ENCODE measurements at places on chromosomes 3 and 15.

DNA sequence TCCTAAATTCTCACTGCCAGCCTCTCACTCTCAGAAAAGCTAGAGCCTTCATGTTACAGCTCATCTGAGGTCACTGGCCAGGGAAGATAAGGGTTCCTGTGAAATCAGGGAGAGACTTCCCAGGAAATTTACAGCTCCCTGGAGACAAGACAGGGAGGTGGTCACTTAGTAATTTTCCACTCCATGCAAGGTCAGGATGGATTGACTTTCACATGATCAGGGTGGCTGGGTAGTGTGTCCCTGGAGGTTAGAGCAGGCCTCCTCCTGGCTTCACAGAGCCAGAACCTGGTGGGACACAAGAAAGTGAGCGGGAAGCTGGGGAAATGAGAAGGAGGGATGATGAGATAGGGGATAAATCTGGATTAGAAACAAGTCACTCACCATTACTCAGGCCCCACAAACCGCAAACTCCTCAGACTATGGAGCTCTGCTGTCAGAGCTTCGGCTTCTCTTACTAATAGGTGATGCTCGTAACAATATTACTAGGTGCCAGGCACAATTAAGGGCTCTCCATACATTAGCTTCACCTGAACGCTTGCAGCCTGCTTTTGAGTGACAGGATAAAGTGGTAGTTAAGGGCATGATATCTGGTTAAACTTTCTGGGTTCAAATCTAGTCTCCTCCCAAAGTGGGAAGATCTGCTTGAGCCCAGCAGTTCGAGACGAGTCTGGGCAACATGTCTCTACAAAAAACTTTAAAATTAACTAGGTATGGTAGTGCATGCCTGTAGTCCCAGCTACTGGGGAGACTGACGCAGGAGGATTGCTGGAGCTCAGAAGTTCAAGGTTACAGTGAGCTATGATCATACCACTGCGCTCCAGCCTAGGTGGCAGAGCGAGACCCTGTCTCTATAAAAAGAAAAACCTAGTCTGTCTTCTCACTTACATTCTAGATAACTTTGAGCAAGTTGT lies 24.9 kb downstream of the DUOX2 start:
- no peak for DNase-seq

GRCh38 chr3:184580376-184580775 lies 18.8 kb downstream of the EPHB3 start:
- DNase-seq = no peak

- DNase-seq = no peak
Observed at GRCh38 chr15:56586206-56586605, 121.3 kb upstream of the MNS1 start.

DNA sequence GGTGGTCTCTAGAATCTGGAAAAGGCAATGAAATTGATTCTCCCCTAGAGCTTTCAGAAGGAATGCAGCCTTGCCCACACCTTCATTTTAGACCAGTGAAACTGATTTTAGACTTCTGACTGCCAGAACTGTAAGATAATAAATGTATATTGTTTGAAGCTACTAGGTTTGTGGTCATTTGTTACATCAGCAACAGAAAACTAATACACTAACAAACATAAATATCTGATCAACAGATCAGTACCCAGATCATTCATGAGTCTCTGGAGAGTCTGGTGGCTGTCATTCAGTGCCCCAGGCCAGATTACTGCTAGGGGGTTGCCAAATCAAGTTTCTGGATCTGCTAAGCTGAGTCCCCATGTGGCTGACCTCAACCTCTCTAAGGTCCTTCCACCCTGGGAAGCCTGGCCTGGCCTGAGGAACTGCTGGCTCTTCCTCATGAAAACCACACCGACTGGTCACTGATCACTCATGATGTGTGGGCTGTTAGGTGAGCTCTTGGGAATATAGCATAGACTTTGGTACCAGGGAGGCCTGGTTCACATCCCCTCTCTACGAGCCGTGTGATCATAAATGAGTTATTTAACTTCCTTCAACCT lies 11.1 kb upstream of the LACTB start:
- DNase-seq = peak; percentile 27

- DNase-seq = peak; percentile 59
Observed at GRCh38 chr3:186024210-186024609, 84.7 kb downstream of the ETV5 start.

DNA sequence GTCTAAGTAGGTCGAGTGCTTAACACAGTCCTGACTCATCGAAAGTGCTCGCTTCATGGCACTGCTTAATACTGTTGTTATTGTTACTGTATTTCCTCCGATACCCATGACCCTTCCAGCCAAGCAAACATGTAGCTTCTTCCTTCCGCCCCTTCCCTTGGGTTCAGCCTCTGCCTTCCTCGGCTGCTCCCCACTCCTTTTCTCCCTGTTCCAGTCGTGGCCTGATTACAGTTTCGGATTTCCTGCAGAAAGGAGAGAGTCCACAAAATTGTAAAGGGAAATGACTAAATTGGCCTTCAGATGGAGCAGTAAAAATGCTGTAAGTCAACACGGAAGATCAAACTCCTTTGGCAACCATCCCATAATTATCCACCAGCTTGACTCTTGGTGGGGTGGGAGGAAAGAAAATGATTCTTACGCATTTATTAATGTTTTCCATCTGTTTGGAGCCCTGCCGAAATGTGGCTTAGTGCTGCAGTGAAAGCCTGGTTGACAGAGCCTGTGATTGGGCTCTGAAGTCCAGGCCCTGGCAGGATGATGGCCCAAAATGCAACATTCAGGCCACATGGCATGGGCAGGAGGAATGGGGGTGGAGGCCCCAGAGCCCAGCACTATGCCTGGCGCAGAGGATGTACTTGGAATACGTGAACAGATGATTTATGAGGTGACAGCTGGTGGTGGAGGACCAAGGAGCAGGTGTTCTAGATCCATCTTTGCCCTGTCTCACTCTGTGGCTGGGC lies 37.6 kb downstream of the FAM3D start:
- peak; percentile 83 for DNase-seq

GRCh38 chr15:58616171-58616570 lies 133.3 kb downstream of the ADAM10 start:
- DNase-seq = no peak
